ENCODE measurements at places on chromosomes 7 and 10.
A peak's percentile ranks its signal among the peaks of the same experiment; 100 is the strongest.

DNA sequence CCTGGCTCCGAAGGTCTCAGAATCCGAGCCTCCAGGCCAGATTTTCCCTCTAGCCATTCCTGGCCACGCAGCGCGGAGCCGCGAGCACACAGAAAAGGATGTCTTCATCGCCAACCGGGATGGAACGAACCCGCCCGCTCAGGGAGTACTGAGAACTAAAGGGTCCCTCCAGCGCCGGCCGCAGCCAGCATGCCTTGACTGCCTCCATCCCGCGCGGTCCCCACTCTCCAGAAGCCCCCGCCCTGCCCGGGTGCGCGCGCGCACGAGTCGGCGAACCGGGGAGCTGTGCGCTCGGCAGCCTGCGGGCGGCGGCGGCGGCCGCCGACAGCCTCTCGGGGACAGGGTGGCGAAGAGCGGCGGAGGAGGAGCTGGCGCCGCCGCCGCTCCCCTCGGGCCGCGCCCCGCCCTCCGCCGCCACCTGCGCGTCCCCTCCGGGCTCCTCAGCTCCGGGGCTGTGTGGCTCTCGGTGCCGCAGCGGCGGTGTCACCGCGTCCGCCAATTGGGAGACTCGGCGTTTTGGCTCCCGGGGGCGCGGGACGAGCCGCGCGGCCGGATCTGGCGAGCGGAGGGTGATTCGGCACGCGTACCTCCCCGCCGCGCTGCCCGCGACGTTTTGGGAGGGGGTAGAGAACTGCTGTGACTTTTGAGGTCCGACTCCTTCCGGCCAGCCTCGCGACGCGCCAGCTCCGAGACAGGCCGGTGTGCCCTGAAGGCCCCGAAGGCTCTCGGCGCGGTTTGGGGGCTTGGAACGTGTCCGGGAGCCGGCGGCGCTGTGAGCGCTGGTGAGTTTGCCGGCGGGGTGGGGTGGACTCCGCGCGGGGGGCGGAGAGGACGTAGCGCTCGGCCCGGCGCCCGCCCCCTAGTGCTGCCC is 453 bp upstream of the GALNT17 start:
- DNase-seq = peak; percentile 44

DNA sequence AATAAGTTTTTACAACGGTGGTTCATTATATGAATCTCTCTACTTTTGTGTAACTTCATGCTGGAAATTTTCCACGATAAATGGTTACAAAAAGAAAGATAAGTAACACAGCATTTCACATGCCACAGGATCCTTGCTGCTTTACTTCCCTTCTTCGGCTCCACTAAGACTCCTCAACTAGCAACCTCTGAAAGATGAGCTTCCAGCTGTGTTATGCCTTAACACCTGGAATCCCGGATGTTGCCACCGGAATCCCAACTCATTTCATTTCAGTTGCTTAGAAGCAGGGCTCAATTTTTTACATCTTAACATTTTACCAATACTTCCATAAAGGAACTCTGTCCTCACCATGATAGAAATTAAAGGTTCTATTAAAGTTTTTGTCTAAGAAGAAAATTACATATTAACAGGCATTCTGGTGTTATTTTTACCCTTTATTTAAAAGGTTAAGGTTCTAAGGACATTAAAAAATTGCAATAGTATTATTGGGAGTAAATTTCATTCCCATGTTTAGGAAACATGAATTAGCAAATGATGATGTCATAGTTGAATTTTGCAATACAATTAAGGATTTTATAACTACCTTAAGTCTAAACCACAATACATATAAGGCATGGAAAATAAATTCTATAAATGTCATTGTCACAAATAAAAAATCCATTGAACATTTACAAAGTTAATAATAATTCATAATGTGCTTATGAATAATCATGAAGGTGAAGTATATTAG is 57.1 kb upstream of the IL6 start:
- DNase-seq = peak; percentile 49

DNA sequence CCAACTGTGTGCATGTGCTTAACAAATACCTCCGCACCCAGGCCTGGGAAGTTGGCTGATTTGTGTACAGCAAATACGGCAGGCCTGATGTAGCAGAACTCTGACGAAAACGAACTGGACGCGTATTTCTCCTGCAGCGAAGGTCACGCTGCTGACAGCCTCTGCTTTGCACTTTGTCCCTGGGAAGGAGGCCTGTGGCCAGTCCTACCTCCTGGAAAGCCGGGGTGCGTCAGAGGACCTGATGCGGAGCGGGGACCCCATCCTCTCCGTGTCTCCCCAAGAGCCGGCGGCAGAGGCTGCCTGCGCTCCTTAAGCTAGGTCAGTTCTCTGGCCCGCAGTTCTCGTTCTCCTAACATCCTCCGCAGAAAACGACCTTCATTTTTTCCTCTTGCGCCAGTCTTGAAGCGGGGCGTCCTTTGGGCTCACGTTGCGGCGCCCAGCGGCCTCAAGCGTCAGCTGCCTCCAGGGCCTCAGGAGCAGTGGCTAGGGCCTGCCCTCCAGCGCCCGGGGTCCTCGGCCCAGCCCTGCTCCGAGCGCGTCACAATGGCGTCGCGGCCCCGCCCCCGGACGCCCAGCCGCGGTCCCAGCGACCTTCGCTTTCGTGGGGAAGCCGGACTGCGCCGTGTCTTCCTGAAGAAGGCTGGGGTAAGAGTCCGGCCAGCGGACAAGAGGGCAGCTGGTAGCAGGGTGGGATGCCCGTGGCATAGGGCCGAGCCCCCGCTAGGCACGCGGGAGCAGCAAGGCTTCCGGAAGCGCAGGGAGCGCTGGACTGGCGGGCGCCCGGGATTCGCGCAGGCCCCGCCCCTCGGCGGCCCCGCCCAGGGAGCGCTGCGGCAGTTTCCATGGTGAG is at the start of gene ZNF487:
Gene ZNF487, plus strand, starts transcription at position 821 of the 850 bp plus-strand sequence. CDS start 38,703 bp downstream, outside the sequence.
- peak; percentile 88 for DNase-seq

DNA sequence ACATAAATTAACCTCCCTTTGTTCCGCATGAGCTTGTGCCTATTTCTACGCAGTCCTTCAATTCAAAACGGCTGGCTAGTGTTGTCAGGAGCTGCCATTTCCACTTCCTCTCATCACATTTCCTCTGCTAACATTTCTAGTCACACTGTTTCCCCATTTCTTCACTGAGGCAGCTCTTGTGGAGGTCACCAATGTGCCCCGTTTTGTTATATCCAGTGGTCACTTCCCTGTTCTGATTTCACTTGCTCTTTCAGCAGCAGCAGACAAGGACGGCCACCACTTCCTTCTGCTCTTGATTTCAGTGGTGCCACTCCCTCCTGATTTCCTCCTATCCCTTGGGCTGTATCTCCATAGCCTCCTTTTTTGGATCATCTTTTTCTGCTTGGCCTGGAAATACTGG is 64.8 kb upstream of the SEC61G start:
- no peak for DNase-seq

- DNase-seq = no peak
Observed at GRCh38 chr10:56653289-56653688, 292.2 kb upstream of the ZWINT start.

GRCh38 chr7:55534262-55534915 is 37.9 kb downstream of the VOPP1 start:
- peak; percentile 52 for DNase-seq

DNA sequence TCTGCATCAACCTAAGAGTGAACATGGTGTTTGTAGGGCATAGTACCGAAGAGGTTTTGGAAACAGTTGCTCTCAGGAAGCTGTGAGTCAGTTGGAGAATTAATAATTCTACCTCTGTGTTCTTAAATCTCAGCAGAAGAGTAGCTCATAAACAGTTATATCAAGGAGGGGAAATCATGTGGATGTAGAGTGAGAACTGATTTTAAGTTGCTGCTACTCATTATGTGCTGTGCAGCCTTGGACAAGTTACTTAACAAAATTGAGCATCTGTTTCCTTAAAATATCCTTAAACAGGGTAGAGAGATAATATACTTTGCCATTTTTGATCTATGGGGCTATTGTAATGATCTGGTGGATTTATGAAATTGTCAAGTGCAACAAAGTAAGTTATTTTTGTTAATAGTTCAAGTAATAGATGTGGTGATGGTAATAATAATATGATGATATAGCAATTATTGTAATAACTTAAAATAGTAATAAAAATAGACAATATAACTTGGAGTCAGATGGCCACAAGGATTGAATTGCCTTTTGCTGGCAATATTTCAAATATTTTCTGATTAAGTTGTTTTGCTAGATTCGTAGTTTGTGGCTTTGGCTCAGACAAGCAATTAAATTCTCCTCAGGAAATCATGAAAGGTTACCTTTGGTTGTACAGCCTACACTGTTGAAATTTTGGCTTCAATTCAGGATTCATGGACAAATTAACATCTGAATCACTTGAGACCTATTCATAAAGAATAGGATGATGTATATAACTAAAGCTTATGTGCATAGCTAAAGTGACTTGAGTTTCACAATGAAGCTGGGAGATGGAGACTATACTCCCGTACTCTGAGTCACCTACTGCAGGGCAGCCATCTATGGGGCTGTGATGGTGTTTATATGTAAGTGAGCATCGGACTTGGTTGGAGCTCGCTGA is 228.5 kb downstream of the CDK14 start:
- DNase-seq = peak; percentile 95

DNA sequence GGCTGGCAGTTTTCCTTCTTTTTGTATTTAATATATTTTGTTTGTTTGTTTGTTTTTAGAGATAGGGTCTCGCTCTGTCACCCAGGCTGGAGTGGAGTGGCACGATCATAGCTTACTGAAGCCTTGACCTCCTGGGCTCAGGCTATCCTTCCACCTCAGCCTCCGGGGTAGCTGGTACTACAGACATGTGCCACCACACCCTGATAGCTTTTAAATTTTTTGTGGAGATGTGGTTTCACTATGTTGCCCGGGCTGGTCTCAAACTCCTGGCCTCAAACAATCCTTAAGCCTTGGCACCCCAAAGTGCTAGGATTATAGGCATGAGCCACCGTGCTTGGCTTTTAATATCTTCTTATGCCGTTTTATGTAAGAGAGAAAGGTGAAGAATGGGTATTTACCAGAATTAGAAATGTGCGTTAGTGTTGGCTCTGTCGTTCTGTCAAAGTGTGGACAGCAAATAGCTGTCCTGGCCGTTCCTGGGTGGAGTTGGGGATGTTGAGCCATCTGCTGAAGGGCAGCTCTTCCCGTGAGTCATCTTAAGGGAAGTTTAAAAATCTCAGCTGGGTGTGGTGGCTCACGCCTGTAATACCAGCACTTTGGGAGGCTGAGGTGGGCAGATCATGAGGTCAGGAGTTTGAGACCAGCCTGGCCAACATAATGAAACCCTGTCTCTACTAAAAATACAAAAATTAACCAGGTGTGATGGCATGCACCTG is 14.8 kb downstream of the OGDH start:
- DNase-seq = peak; percentile 47

DNA sequence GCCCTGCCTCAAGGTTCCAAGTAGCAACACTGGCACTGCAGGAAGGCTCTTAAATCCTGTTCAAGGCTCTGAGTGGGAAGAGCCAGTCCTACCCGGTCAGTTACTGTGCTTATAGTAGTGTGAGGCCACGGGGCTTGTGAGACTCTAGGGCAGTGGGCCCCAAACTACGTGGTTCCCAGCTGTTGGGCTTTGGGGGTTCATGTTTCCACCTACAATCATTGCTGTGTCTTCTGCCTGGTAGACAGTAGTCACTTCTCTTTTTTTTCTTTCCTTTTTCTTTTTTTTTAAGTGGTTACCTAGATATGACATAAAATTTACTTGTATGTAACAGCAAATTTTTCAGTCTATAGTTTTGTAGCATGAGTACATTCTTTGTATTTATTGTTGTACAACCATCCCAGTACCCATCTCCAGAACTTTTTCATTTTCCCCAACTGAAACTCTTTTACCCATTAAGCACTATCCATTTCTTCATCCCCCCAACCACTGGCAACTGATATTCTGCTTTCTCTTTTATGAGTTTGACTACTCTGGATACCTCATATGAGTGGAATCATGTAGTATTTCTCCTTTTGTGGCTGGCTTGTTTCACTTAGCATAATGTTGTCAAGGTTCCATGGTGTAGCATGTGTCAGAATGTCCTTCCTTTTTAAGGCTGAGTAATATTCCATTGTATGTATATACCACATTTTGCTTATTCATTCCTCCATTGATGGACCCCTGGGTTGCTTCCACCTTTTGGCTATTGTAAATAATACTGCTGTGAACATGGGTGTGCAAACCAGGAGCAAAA is 7.7 kb downstream of the UBTD1 start:
- DNase-seq = no peak

DNA sequence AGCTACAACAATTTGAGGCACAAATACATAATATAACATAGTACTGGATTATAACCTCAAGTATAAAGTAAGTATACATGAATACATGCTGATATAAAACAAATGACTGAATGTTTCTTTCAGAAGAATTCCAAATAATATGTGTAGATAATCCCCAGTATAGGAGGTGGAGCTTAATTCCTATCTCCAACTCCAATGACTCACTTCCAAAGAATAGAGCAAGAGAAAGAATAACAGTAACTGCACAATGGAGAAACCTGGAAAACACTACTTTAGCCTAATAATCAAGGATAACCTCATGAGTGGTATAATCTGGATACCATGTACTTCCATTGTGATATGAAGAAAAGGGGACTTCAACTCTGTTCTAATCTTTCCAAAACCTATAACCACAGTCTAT is 13.7 kb upstream of the SEMA3C start:
- DNase-seq = peak; percentile 32

DNA sequence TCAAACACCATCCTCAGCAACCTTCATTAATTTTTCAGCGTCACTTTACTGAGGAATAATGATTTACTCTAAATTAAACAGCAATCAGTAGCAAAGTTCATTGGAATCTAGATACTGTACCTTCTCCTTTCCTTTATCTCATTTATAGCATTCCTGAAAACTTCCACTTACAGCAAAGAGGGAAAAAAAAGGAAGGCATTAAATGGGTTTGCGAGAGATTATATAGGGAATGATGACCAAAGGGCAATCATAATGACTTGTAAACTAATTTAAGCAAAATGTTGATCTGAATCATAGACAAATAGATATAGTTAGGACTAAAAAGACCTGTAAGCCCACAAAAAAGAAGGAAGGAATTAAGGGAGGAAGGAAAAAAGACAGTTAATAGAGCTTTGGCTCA is 42.0 kb downstream of the IPMK start:
- no peak for DNase-seq

- no peak for DNase-seq
Observed at GRCh38 chr10:74685564-74685963, 140.8 kb upstream of the KAT6B start.

- DNase-seq = no peak
Observed at GRCh38 chr10:52903397-52903938, 130.9 kb upstream of the MBL2 start.

DNA sequence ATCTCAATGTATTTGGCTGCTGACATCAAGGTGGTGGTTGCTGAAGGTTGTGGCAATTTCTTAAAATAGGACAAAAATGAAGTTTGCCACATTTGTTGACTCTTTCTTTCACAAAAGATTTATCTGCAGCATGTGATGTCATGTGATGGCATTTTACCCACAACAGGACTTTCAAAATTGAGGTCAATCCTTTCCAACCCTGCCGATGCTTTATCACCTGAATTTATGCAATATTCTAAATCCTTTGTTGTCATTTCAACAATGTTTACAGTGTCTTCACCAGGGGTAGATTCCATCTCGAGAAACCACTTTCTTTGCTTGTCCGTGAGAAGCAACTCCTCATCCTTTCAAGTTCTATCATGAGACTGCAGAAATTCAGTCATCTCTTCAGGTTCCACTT is 40.6 kb upstream of the SLC16A12 start:
- DNase-seq = no peak

- DNase-seq = no peak
Observed at GRCh38 chr10:71571460-71572175, 148.0 kb downstream of the C10orf105 start.

All from fibroblast of lung (primary cell).